ENCODE measurements at places on chromosomes 3 and 15.

DNA sequence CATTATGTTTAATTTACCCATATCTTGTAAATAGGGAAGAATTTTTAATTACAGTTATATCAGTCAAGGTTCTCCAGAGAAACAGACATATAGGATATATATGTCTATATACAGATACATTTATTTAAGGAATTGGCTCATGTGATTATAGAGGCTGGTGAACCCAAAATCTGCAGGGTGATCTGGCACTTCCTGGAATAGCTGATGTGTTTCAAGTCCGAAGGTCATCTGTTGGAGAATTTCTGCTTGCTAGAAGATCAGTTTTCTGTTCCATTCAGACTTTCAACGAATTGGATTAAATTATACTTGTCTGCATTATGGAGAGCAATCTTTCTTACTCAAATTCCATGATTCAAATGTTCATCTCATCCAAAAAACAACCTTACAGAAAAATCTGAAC, 694.6 kb upstream of the DPPA4 start:
- no peak for DNase-seq

GRCh38 chr3:24034464-24034863, 89.4 kb downstream of the NR1D2 start:
- DNase-seq = no peak

- no peak for DNase-seq
These were observed 17.4 kb upstream of the SECISBP2L start for GRCh38 chr15:49063402-49064280.

DNA sequence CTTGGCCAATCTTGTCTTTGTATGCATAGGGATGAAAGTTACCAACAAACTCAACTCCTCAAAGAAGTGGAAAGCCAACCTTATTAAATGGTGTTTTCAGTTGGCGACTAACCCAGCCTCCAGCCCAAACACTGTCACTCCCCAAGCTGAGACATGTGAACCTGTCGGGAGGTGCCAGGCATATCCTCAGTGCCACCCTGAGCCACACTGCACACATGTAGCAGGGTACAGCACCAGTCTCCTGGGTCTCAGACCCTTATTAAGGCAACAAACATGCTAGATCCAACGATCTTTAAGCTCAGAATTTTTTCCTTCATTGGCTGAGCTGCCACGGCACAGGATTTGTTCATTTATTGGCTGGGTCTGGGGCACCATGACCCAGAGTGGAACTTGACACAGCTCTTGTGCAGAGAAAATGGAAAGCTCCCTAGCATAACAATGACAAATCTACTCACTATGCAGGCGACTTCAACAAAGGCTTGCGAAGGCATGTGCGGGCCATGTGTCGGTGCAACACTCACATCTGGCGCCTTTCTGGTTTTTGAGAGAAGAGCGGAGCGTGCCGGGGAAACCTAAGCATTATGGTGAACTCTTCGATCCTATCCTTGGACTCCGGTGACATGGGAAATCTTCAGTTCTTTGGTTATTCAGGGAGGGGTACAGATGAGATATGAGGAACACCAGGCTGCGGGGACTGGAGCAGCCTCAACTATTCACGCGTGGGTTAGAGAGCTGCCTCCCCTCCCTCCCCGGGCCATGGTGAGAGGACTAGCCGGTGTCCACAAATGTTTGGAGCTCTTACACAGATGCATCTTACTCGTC, 190.1 kb downstream of the FAM43A start:
- no peak for DNase-seq

- DNase-seq = no peak
These were observed 25.4 kb downstream of the PPM1L start for GRCh38 chr3:160781402-160781801.

DNA sequence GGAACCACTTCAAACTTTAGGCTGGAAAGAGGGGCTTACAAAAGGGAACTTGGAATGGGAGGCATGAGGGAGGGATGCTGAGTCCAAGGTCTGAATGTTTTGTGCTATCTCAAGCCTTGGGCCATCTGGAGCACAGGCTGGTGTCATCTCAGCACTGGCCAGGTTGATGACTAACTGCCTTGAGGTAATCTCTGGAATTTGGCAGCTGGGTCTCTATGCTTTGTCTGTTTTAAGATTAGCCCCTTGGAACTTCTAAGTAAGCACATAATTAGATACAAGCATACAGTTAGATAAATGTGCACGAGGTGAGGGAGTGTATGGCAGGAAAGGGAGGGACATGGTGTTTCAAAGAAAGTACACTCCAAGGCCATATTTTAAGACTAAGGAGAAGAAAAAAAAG, 252.4 kb upstream of the CCDC54 start:
- DNase-seq = no peak

- no peak for DNase-seq
These were observed 18.7 kb upstream of the GRAMD1C start for GRCh38 chr3:113819866-113820265.

- DNase-seq = no peak
These were observed 57.6 kb upstream of the PLXND1 start for GRCh38 chr3:129663930-129664646.

- DNase-seq = no peak
These were observed 375.2 kb upstream of the SGO1 start for GRCh38 chr3:20561166-20561565.

DNA sequence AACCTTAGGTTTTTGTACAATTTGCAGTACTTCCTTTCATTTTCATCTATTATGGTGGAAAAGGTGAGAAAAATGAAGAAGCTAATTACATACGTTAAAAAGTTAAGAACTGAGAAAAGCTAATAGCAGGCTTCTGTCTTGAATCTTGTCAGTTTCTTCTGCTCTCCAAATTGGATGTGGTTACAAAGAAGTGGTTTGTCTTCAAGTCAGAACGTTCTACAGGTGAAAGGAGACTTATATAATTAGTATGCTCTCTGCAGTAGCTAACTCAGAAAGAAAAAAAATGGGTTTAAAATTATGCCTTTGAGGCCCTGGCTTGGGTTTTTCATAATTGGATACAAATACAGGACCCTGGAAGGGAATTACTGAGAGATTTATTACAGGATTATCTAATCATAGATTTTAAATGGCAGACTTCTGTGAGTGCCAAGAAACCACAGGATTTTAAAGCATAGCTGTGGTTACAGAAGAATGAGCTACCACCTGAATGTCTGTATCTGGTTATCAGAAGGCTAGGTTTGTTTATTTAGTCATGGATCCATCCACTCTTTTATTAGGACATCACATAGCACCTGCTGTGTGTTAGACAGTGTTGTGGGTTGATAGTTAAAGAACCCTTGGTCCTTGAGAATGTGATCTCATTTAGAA, 528.1 kb upstream of the MCTP2 start:
- no peak for DNase-seq

- no peak for DNase-seq
These were observed 215.7 kb downstream of the TCF12 start for GRCh38 chr15:57134071-57134605.

GRCh38 chr3:119745942-119746341, 36.0 kb upstream of the NR1I2 start:
- DNase-seq = no peak

- DNase-seq = no peak
These were observed 21.6 kb upstream of the GCNT3 start for GRCh38 chr15:59590027-59590426.

DNA sequence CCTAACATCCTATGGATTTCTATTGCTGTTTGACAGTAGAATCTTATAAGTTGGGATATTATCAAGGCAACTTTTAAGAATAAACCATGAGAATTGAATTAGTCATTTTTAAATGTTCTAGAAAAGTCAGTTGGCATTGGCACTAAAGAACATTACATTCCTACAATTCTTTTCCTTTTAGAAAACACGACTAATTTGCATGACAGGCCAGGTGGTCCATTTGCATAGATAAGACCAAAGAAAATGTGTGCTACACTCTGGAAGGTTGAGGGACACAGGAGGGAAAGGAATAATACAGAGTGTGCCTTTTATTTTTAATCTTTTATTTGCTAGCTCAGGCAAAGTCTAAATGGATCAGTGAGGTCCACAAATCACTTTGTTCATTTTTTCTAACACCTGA, 962.3 kb downstream of the EPHA3 start:
- DNase-seq = no peak

- DNase-seq = no peak
These were observed 111.2 kb upstream of the SAMMSON start for GRCh38 chr3:69888040-69888942.

- no peak for DNase-seq
These were observed 163.9 kb downstream of the THSD4 start for GRCh38 chr15:71278989-71279756.

GRCh38 chr15:48975472-48976419, 12.0 kb upstream of the SHC4 start:
- peak; percentile 29 for DNase-seq

- DNase-seq = no peak
These were observed 202.8 kb upstream of the BCL6 start for GRCh38 chr3:187947927-187948682.

- DNase-seq = no peak
These were observed 10.1 kb upstream of the FOXB1 start for GRCh38 chr15:59993950-59994401.

DNA sequence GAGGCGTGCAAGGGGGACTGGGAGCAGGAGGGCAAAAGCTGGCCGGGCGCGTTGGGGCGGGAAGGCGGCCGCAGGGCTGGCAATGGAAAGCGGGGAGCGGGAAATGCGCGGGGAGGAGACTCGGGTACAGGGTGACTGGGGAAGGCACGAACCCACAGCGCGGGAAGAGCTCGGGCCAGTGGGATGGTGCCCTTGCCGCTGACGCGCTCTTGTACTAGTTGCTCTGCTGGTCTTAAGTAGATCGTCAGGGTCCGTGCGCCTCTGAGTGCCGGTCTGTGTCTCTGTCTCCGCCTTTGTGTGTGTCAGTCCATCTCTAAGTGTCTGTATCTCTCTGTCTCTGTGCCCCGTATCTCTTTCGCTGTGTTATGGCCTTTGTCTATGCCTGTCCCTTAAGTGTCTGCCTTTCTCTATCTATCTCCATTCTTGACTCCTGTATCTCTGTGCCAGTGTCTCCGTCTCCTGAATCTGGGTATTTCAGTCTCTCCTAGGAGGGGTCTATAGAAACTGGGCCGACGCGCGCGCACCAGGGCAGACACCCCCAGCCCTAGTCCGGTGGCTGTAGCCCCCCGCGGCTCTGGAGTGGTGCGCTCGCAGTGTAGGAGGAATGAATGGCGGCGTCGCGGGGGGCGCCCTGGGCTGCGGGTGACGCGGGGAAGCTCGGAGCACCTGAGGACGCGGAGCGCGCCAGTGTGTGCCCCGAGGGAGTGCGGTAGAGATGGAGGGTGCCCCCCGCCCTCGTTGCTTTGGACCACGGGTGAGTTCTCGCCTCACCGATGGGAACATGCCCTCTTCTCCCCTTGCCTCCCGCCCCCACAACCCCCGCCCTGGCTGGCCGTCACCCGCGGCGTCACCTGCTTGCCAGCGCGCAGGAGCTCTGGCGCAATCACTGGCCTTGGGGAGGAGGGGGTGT, 756 bp upstream of the CAMK2N2 start:
- DNase-seq = no peak

DNA sequence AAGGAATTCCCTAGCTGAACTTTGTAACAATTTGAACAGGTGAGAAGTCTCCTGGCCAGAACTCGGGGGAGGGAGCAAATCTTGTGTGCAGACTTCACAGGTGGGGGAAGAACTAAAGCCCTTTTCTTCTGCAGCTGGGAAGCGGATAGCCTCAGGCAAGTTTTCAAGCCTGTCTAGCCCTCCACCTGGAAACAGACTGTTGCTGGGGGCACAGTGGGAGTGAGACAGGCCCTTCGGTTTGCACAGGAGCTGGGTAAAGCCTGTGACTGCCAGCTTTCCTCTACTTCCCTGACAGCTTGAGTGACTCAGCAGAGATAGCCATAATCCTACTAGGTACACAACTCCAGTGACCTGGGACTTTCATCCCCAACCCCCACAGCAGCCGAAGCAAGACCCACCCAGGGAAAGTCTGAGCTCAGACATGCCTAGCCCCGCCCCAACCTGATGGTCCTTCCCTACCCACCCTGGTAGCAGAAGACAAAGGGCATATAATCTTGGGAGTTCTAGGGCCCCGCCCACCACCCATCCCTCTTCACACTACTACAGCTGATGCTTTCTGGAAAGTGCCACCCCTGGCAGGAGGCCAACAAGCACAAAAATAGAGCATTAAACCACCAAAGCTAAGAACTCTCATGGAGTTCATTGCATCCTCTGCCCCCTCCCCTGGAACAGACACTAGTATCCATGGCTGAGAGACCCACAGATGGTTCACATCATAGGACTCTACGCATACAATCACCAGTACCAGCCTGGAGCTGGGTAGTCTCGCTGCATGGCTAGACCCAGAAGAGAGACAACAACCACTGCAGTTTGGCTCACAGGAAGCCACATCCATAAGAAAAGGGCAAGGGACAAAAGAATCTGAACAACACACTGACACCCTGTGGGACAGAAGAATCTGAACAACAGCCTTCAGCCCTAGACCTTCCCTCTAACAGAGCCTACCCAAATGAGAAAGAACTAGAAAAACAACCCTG, 479.0 kb downstream of the RAP2B start:
- no peak for DNase-seq

DNA sequence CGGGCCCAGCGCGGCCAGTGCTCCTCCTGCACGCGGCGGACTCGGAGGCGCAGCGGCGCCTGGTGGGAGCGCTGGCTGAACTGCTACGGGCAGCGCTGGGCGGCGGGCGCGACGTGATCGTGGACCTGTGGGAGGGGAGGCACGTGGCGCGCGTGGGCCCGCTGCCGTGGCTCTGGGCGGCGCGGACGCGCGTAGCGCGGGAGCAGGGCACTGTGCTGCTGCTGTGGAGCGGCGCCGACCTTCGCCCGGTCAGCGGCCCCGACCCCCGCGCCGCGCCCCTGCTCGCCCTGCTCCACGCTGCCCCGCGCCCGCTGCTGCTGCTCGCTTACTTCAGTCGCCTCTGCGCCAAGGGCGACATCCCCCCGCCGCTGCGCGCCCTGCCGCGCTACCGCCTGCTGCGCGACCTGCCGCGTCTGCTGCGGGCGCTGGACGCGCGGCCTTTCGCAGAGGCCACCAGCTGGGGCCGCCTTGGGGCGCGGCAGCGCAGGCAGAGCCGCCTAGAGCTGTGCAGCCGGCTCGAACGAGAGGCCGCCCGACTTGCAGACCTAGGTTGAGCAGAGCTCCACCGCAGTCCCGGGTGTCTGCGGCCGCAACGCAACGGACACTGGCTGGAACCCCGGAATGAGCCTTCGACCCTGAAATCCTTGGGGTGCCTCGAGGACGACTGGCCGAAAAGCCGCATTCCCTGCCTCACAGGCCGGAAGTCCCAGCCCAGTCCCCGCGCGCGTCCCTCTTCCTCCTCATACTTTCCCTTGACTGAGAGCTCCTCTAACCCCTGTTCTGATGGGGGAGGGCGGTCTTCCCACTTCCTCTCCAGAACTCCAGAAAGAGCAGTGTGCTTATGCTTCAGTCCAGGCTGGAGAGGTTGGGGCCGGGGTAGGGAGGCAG, 1.4 kb upstream of the IL17RC start:
- DNase-seq = no peak

All from stimulated activated CD4-positive, alpha-beta T cell treated with anti-CD3 and anti-CD28 coated beads, Interleukin-1b, Interleukin-23, amount 100 ng/mL, for 1 hour (primary cell).